ENCODE measurements at places on chromosomes 1 and 21.

DNA sequence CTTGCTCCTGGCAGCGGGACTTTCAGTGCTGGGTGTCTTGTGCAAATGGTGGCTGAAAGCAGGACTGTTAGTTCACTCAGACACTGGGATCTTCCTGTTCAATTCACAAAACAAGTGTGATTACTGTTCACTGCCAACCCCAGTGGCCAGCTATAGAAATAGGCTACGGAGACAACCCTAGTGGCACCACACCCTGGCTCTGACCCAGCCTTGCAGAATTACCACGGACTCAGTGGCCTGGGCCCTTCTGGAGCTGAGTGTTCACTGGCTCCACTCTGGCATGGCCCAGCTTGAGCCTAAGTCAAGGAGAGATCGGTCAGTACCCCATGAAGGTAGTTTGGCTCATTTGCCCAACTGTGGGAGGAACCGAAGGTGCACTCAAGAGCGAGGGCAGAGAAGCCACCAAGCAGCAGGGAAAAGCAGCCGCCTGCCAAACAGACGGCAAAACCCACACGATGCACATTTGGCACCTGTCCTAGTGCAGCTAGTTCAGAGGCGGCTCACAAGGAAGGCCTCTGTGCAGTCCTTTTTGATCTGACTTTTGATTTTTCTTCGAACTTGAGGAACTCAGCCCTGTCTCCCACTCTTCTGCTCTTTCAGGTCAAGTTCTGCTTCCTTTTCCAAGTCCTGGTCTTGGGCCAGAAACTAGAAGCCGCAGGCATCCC, 5.9 kb downstream of the KIAA2013 start:
- no peak for DNase-seq

DNA sequence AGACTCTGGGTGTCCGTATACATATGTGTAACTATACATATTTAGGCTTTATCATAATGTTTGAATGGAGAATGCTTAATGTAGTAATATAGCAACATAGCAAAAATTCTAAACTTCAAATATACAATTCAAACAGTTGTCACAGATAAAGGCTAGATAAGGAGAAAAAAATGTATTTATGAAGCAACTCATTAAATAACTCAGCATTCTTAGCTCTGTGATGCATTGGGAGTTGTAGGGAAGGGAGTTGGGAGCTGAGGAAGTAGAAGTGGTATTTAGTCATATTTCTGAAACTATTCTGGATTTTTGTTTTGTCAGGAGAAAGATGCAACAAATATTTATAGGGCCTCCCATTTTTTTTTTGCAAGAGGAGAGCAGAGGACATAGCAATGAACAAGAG, 197.8 kb downstream of the PBX1 start:
- DNase-seq, result no peak

DNA sequence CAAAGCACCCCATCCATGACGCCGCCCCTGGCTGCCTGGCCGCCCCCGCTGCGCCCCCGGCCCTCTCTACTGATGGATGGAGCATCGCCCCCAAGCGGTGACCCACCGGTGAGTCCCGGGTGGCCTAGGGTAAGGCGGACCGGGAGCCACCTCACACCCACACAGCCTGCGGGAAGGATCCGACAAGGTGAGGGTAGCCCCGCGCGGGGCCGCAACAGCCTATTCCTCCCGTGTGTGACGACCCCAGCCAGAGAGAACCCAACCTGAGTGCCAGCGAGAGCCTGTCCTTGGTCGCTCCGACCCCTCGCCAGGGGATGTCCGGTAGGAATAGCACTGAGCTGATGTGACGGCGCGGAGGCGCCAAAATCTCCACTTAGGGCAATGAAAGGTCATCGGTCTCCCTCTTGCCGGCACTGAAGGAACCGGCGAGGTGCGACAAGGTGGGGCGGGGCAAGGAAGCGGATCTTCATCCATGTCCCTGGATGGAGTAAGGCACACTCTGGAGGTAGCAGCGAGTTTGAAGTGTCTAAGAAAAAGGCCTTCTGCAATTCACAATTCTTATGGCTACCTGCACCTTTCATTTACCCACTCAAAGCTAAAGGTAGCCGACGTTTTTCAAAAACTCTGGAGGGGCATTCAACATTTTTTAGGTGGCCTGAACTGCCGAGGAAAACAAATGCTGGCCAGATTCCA, 19.7 kb upstream of the CHIA start:
- DNase-seq, result no peak

DNA sequence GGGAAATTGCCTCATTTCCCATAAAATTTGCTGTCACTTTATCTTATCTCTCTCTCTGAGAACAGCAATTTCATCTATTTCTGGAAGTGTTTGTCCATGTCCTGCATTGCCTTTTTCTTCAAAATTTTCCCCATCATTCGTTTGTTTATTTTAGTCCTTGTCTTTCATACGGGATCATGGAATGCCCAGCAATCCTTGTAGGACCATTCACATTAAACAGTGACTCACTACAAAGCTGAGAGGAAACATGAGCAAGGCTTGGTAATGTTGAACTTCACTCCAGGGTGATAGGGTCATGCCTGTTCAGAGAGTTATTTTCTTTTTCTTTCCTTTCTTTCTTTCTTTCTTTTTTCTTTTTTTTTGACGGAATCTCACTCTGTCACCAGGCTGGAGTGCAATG, 32.2 kb upstream of the HNRNPU start:
- DNase-seq, result no peak

- no peak for DNase-seq
Measured at GRCh38 chr1:74481607-74482006, 30.8 kb downstream of the LRRC53 start.

DNA sequence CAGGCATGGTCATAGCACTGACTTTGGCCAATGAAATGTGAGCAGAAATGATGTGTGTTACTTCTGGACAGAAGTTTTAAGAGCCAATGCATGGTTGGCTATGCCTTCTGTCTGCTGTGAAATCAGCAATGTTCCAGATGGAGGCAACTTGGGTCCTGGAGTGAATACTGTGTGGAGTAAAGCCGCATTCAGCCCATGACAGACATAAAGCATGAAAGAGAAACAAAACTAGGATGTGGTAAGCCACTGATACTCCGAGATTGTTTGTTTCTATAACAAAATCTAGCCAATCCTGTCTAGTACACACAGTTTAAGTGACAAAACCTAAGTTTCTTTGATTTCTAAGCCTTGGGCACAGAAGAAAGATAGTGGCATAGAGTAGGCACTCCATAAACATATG, 47.1 kb upstream of the ARHGAP29 start:
- DNase-seq, result no peak

DNA sequence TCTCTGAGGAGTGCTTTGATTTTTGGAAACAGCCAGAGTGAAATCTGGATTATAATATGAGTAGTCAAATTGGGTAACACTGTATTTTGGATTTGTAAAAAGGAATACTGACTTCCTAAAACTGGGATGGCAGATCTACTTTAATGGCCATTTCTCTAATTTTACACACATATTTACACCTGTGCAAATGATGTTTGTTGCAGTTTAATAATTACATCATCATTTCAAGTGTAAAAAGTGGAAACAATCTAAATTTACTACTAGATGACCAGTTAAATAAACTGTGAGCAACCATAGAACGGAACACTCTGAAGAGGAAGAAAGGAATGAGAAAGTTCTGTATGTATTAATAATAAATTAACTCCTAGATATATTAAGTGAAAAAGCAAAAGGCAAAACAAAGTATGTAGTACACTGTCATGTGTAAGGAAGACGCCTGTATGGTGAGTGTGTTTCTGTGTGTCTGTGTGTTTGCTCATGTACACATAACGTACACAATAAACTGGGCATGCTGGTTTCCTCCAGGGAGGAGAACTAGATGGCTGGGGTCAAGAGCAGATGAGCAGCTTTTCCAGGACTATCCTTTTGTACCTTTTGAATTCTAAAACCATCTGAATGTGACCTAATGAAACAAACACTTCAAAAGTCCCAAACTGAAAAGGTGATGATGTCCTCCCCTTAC, 2.9 kb upstream of the RHEX start:
- DNase-seq, result no peak

Measured in NCI-H526 treated with DMSO at 0.1 percent for 48 hours (cell line).